Urinary bladder (tissue), 4 donors: ENCODE measurements at places on chromosomes 1 and 21. TPM values are rescaled to one million over a fixed set of nuclear protein-coding genes. Genes with fewer than 3 reads are reported as not detected.

Gene TGFB2
- 32.8 TPM for total RNA-seq

DNA sequence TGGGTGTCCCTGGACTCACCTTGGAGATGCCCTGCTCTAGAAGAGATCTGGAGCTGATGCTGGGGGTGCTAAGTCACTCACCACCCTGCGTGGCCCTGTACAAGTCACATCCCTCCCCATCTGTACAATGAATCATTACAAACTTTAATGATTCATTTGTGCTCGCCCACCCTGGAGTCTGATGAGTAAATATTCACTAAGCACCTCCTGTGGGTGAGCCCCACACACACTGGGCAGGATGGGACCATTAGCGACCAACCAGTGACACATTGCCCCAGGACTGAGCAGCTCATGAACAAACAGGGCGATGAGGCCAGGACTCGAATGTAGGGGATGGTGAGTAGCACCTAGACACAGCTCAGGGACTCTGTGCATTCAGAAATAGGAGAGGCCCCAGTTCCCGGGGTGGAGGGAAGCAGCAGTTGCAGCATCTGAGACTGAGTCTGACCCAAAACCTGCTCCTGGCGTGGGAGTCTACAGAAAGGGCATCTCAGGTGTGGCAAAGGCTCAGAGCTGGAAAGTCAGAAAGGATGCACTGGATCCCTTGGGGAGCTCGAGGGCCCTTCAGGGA lies 18.1 kb upstream of the PDZK1IP1 start:
- DNase-seq, result no peak

Gene CELA3B
- total RNA-seq, result not detected

DNA sequence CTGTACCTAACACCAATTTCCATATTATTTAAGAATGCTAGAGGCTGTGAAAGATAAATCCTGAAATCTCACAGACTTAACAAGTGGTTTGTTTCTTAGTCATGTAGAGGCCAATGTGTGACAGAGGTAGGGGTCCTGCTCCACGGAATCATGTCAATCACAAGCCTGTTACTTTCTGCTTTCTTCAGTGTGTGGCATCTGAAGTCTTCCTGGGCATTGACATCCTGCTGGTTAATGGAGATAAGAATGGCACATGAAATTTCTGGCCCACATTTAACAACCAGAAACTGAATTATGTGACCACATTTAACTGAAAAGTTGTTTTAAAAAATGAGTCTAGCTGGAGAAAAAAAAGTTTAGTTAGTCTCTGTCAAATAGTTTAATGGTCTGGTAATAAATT lies 68.3 kb upstream of the PLA2G4A start:
- DNase-seq, result no peak

Gene CFHR2
- total RNA-seq, result not detected

- DNase-seq, result no peak
These were observed 23.6 kb downstream of the GADD45A start for GRCh38 chr1:67708606-67709005.

DNA sequence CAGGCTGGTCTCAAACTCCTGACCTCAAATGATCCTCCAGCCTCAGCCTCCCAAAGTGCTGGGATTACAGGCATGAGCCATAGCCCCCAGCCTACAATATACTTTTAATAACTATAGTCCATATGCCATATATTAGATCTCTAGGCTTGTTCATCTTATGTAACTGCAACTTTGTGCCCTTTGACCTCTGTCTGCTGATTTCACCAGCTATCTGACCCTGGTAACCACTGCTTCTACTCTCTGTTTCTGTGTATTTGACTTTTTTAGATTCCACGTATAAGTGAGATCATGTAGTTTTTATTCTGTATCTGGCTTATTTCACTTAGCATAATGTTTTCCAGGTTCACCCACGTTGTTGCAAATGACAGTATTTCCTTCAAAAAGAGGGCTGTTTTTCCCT lies 25.5 kb downstream of the STUM start:
- no peak for DNase-seq

GRCh38 chr21:16594191-16594590 lies 864.4 kb downstream of the USP25 start:
- DNase-seq, result no peak

Gene FCRL1
- 0.63 TPM for total RNA-seq

Gene OR2G6
- total RNA-seq, result not detected

GRCh38 chr1:9442278-9442846 lies 96.9 kb upstream of the SLC25A33 start:
- no peak for DNase-seq

GRCh38 chr1:36924282-36924811 lies 110.0 kb downstream of the GRIK3 start:
- peak; percentile 15 for DNase-seq

DNA sequence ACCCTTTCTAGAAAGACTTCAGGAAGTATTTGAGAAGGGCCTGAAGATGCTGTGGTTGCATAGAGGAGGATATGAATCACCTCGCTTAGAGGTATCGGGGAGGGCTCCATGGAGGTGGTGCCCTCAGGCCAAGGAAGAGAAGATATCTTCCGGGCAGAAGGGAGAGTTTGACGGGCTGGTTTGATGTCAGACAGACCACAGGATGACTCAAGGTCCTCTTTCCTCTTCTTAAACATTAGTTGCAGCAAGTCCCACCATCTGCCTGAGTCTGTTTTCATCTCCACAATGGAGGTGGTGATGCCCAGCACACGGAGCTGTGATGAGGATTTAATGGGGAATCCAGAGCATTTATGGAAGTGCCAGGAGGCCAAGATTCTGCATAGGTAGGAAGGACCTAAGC lies 25.1 kb upstream of the RUNX3 start:
- no peak for DNase-seq

DNA sequence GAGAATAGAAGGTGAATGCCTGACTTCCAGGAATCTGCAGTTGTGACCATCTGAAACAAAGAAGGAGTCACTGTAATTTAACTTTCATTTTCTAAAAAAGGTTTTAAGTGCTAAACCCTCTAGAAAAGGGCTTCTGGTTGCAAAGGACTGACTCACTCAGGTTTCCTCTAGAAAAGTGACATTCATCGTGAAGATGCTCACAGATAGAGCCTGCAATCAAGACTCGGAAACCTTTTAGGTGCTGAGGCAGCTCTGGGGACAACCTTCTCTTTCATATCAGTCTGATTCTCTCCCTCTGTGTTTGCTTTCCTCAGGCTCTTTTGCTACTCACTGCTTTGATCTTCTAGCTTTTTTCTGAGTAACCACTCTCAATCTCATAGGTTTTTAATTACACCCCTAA lies 8.2 kb downstream of the BCL9 start:
- no peak for DNase-seq

Gene OR2L5
- total RNA-seq, result not detected

- no peak for DNase-seq
These were observed 320.7 kb downstream of the AJAP1 start for GRCh38 chr1:4974981-4975685.

DNA sequence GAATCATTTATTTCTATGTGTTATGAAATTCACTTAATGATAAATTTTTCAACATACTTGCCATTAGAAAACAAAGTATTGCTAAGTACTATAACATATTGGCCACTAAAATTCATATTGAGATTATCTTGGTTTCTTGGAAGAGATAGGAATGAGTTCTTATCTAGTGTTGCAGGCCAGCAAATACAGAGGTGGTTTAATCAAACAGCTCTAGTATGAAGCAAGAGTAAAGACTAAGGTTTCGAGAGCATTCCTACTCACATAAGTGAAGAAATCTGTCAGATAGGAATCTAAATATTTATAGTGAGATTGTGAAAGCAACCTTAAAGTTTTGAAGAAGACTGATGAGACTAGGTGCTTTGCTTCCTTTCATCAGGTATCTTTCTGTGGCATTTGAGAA lies 37.9 kb upstream of the FOXE3 start:
- DNase-seq, result no peak

Gene CD1D
- 1.6 TPM for total RNA-seq

GRCh38 chr1:18599086-18599485 lies 31.6 kb upstream of the PAX7 start:
- peak; percentile 80 for DNase-seq

- DNase-seq, result no peak
These were observed 17.5 kb downstream of the SLC19A1 start for GRCh38 chr21:45524756-45525152.

- DNase-seq, result no peak
These were observed 86.1 kb upstream of the SLC2A1 start for GRCh38 chr1:43044572-43045361.

DNA sequence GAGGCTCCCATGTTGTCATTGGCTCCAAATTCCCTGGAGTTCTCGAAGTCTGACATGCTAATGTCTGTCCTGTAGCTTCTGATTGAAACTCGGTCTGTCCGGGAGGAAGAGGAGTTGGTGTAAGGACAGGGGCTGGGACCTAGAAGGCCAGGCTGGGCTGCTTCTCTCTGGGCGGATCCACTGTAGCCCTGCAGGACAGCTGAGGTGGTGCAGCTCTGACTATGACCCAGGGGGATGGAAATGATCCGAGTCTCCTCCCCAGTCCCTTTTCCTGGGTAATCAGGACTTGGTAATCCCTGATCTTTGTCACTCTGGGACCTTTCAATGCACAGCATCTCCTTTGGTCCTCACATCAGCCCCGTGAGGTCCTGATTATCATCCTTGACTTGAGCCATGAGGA lies 10.0 kb upstream of the FCMR start:
- DNase-seq, result no peak
